ENCODE measurements at places on chromosomes 5 and 9.

- DNase-seq: no peak
Measured at GRCh38 chr5:115708819-115709477, 83.1 kb upstream of the TMED7 start.

DNA sequence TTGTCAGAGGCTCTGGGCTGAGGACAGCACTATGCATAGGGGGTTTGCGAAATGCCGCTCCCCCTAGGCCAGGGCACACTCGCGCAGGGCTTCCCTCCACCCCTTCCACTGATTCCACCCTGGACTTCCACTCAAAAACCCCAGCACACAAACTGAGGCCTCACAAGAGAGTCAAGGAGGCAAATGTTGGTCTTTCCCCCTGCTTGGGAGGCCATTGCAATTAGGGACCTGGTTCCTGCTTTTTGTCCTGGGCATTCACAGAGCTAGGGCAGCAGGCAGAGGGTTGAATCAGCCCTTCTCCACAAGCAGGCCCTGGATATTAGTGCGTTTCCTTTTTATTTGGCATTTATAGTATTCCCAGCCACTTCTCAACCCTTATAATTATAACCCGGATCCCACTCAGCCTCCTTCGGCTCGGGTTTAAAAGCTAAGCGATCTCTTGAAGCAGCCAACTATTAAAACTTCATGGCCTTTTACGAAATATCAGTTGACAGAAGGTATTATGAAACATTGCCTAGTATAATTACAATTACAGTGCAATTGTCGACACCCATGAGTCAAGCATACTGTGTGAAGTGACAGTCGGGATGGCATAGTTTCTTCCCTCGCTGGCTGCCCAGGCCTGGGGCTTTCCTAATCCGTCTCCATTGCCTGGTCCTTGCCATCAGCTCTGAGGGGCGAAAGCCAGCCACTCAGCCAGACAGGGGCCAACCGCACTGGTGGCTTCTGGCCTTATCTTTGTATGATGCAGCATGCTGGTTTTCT, 285.5 kb upstream of the MAP3K1 start:
- no peak for DNase-seq

DNA sequence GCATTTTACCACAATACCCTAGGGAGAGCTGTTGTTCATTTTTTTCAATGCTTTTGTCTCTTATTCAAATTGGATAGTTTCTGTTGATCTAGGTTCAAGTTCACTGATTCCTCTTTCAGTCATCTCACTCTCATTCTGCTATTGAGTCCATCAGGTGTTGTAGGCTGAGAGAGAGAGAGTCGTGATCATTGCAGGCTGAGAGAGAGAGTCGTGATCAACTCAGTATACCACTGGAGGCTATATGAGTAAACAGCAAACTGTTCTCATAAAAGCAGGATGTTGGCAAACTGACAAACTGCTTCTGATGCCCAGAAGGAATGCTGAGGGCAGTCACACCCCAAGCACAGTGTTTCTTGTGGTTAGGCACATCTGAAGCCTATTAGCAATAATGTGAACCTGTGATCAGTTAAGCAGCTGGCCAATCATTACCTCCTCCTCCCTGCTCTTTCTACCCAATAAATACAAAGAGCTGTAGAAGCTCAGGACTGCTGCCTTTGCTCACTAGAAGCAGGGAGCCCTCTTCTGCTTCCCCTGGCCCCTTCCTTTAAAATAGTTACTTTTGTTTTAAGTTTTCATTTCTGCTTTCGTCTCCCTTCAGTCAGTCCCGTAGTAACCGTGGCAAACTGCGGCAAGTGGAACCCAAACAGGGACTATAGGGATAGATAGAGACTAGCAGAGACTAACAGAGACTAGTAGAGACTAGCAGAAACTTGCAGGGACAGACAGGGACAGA, 476.1 kb upstream of the ACO1 start:
- DNase-seq: no peak

DNA sequence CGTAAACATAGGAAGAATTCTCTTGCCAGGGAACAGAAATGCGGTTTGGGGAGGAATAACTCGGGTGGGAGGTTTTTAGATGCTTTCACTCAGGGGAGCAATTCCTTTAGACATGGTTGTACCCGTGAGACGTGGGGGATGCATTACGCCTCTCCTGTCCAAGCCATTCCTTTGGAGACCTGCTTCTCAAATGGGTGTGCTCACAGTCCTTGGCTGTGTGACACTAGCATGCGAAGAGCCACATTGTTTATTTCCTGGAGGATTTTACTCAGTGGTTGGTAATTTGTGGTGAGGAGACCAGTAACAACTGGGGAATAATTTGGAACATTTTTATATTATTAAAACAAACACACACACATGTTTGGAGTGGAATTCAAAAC, 18.5 kb downstream of the COL15A1 start:
- no peak for DNase-seq

- DNase-seq: peak; percentile 46
Measured at GRCh38 chr9:130847306-130848217, 12.5 kb downstream of the ABL1 start.

DNA sequence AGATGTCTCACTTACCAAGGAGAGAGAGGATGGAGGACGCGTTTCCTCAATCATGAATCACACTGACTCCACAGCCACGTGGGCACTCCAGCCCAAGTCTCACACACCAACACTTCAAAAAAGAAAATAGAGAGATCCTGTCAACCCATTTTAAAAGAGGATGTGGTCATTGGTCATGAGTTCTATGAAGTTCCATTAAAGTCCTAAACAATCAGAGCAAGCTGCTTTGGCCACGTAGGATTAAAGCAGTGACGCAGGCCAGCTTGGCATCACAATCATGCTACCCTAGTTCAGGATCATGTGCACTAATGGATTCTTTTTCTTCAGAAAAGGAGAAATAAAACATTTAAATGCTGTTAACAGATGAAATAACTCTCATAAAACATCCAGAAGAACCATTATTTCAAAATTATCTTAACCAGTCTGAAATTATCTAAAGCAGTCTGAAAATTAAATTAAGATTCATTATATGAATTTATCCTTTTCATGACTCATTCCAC, 108.1 kb downstream of the SEMA5A start:
- no peak for DNase-seq

DNA sequence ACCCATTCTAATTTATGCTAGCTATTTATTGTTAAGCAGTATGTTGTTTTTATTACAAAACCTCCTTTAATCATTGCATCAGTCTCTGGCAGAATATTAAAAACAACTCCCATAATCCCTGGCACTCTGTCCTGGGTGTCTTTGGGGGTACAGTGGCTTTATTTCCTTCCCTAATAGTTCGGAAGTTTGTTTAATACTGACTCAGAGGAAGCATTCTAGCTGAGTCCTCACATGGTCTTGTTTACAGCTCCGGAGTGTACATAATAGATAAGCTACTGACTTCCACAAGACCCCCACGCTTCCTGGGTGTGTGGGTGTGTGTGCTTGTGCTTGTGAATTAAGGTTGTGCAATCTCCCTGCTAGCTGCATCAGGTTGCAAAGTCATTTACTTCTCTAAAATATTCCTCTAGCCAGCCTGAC, 149.8 kb upstream of the CDKN2B start:
- no peak for DNase-seq

DNA sequence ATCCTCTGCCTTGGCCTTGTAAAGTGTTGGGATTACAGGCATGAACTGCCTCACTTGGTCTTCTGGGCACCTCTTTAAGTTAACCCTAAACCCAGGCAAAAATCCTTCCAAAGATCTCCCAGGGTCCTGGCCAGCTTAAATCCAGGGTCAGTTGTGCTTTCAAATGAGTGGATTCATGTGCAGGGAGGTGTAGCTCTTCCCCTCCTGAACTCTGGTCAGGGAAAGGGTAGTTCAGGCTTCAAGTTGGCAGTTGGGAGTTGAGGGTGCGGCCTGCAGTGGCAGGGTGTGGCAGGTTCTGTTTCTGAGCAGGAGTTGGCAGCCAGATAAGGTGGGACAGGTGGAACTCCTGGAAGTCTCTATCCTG, 3.6 kb downstream of the HNRNPAB start:
- no peak for DNase-seq

GRCh38 chr5:174775081-174775480, 50.7 kb downstream of the MSX2 start:
- no peak for DNase-seq

- no peak for DNase-seq
Measured at GRCh38 chr9:119810645-119811429, 441.6 kb upstream of the BRINP1 start.

GRCh38 chr9:129033216-129033615, 3.2 kb upstream of the MIGA2 start:
- DNase-seq: no peak

DNA sequence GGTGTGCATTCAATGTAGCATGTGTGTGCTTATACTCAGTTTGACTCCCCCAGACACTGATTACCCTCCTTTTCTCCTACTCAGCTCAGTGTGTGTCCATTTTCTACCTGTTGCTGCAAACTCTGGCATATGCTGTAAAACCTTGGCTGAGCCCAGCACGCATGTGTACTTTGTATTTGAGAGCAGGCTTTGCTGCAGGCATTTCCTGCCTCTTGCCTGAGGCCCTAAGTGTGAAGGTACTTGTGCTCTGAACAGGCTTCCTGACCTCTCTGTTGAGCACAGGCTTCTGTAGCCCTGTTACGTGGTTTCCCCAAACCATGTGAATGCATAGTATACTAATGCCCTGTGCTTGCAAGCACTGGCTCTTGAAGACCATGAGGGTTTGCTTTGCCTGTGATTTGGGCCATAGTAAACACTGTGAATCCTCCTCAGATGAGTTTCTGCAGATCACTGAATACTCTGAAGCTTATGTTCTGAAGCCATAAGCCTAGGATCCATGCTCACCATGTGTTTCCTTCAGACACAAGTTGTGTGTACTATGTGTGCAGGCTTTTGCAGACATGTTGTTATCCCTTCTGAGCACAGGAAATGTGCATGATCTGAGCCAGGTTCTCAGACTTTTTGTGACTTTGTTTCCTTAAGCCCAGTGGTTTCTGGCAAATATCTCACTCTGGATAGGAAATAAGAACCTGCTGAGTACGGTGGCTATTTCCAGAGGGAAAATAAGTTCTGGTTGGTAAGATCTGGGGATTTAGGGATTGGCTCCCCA, 124.9 kb upstream of the RUSC2 start:
- no peak for DNase-seq

- no peak for DNase-seq
Measured at GRCh38 chr5:59553992-59554391, 339.5 kb downstream of the PDE4D start.

DNA sequence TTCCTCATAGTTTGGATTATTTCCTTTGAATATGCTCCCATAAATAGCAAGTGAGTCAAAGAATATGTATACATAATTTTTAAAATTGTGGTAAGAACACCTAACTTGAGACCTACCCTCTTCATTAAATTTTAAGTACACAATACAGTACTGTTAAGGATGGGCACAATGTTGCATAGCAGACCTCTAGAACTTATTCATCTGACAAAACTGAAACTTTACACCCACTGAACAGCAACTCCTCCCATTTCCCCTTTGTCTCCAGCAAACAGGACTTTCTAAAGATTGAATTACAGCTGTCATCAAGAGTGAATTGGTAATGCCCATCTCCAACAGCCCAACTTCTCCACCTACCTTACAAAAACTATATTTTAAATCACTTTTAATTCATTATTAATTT, 388.9 kb downstream of the HTR1A start:
- no peak for DNase-seq

- DNase-seq: no peak
Measured at GRCh38 chr9:110767559-110768063, 99.0 kb downstream of the MUSK start.

Measured in retina (tissue), 1 donor.